ENCODE measurements at places on chromosomes 2 and 18.

DNA sequence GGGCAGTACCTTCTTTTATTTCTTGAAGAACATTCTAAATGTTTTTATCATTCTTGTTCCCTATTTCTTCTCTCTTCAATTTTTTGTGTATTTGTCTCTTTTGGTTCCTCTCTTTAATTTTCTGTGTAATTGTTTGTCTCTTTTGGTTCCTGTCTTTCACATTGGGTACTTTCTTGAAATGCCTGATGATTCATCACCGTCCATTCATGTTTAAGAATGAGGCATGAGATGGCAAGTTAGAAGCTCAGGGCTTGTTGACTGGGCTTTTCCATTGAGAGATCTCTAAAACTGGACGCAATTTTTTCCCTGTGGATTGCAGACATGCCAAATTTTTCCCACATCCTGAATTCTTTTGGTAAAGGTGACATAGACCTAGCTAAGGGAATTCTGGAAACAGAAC is 33.7 kb upstream of the IL1R2 start:
- DNase-seq = no peak

GRCh38 chr2:27942612-27943547 is 52.4 kb downstream of the BABAM2 start:
- no peak for DNase-seq

DNA sequence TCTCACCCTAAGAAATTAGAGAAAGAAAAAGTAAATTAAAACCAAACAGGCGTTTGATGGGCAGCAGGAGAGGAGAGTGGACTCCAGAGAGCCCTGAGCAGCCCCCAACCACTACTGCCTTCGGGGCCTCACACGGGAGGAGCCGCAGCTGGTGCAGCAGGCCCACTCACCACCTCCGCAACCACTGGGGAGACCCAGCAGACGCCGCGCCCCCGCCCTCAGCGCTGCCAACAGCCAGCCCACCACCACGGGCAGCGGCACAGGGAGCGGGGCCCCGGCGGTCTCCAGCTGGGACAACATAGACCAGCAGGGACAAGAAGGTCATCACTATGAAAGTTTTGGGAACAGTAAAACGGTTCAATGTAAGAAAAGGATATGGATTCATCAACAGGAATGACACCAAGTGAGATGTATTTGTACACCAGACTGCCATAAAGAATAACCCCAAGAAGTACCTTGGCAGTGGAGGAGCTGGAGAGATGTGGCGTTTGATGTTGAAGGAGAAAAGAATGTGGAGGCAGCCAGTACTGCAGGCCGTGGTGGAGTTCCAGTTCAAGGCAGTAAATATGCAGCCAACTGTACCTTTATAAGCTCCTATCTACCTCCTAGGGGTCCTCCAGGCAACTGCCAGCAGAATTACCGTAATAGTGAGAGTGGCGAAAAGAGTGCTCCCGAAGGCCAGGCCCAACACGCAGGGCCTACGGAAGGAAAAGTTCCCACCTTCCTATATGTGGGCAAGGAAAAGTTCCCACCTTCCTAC is 76.5 kb downstream of the OLA1 start:
- DNase-seq = no peak

DNA sequence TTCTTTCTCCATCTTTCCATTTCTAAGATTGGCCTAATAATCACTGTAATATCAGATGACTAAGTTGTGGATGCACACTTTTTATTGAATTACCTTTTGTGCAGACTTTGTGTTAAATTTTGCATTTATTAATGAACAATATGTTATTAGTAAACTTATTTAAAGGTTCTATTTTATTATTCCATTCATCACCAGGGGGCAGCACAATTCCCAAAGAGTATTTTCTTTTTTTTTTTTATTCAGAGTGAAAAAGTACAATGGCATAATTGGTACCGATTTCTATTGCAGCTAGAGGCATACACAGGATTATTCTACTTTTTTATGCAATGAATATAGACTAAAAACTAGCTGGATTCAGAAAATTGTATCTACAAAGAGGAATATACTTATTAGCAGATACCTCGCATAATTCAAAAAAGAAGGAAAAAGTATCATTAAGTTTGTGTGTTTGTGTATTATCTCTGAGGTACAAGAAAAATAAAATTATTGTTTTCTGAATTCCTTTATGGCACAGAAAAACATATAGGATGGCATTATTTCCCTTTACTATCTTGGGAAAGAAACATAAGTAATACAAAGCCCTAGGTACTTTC is 390.6 kb downstream of the ERBB4 start:
- no peak for DNase-seq

DNA sequence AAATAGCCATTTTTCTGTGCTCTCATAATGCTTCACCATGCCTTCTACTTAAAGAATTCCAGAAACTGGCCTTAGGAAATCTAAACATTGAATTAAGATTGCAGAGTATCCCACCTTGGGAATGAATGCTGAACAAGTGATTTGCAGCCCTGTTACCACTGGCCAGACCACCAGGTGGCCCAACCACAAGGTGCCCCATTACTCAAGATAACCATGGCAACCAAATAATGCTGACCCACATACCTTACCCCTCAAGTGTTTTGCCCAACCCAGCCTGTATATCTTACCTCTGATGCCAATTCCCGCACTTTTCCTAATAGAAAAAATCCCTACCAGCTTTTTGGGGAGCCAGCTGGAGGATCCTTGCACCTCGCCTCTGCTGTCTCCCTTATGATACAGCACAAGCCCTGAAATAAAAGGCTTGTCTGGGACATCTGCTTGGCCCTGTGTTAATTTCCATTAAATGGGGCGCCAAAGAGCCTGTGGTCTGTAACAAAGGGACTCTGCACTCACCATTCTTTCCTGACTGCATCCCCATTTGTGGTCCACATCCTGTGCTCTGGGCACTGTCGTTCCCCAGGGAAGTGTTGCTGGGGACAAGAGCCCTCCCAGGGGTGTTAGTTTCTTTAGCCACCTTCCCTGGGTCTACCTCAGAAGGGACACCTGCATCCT is 17.3 kb upstream of the KCNF1 start:
- no peak for DNase-seq

- DNase-seq = no peak
Observed at GRCh38 chr2:164831887-164832286, 9.7 kb downstream of the COBLL1 start.

- DNase-seq = no peak
Observed at GRCh38 chr2:176398243-176399073, 129.2 kb downstream of the MTX2 start.
